ENCODE measurements at places on chromosomes 2 and 18.

GRCh38 chr2:79831961-79832360, 319.1 kb downstream of the CTNNA2 start:
- no peak for DNase-seq

GRCh38 chr2:241157841-241158545, 7.7 kb downstream of the PPP1R7 start:
- peak; percentile 90 for DNase-seq

GRCh38 chr18:60020107-60020925, 120.5 kb downstream of the PMAIP1 start:
- peak; percentile 16 for DNase-seq

DNA sequence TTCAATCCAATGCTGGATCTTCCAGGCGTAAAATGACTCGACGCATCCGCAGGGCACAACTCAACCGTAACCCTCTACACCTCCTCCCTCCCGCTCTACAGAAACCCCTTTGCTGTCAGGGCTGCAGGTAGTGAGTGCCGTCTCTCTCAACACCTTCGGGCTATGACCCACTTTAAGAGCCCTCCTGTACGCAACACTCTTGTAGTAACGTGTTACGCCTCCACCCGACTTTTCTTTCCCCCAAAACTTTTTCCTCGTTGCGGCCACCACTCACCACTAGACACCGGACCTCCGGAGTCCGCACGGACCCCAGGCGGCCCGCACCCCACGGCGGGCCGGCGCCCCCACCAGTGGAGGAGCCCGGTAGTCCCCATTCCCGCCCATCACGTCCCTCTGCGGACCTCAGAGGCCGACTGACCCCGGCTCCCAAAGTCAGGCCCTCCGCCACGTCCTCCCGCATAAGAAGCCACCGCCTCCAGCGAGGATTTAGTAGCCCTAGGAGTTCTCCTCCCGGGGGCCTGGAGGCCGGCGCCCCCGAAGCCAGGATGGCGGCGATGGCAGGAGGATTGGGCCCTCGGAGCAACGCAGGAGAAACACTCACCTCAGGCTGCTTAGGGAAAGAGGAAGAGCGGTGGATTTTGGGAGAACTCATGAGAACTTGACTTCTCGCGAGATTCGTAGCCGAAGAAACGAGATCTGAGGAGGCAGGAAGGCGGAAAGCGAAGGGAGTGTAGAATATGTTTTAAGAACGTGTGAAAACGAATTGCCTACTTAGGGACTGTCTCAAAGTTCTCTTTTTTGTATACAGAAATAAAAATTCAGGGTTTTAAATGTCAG, 5.0 kb upstream of the C18orf32 start:
- peak; percentile 100 for DNase-seq

GRCh38 chr2:96770442-96771202, 9.9 kb downstream of the CNNM4 start:
- no peak for DNase-seq

- no peak for DNase-seq
These were observed 170.7 kb downstream of the CYRIA start for GRCh38 chr2:16494836-16495508.

GRCh38 chr2:71796174-71796593, 342.8 kb downstream of the DYSF start:
- DNase-seq: no peak

DNA sequence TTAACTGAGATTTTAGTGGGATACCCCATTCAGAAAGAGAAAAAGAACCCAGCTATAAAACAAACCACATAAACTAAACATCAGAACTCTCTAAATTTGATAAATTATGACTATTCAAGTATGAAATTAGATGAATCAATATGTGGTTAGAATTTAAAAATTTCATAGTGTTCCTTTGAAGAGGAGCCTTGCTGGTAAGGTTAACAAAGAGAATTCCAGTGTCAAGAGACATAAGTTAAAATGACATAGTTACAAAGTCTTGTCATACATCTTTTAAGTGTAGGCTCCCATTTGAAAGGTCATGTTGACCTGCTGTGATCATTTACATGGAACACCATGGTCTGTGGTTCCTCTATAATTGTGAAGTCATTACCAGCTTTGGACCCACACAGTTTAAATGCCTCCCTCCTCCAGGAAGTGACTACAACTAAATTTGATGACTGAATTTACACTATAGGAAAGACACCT, 231.6 kb upstream of the ETAA1 start:
- DNase-seq: no peak

- peak; percentile 80 for DNase-seq
These were observed at the start of gene POLE4 for GRCh38 chr2:74958274-74959105. Gene POLE4, plus strand, starts transcription at chr2:74958643. Its CDS starts 37 bp downstream, at chr2:74958680.

DNA sequence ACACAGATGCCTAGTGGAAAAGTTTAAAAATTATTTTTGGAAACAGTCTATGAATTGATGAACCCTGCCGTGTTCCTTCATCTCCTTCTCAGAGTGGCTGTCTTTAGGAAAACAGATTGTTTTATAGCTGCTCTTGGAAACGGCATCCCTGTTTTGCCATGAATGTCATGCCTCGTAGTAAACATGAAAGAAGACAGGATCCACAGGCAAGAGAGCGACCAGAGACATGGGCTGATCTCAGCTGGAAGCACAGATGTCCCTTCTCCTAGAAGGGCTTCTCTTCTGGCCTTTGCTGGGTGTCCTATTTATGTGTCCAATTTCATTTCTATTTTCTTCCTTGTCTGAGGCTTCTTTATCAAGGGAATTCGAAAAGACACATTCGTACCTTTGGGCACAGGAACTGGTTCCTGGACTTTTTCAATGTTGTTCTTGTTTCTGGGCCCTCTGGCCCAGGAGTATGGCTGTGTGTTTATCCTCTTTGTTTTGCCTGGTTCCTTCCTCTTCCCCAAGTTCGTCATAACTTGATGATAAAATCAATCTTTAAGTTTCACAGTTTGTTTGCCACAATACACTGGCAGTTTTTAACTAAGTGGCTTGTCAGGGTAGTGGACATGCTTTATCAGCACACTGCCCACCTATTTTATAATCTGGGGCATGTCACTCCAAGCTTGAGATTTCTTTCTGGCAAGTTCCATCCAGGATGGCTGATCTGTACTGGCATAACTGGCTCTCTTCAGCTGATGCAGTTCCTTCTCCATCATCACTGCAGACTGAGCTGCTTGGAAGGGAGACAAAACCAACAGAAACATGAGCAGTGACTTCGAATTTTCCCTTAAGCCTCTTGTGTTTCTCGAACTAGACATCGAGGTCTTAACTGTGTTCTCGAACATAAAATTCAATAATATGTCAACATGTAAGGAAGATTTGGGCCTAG, 63.2 kb upstream of the MGAT4A start:
- DNase-seq: no peak

DNA sequence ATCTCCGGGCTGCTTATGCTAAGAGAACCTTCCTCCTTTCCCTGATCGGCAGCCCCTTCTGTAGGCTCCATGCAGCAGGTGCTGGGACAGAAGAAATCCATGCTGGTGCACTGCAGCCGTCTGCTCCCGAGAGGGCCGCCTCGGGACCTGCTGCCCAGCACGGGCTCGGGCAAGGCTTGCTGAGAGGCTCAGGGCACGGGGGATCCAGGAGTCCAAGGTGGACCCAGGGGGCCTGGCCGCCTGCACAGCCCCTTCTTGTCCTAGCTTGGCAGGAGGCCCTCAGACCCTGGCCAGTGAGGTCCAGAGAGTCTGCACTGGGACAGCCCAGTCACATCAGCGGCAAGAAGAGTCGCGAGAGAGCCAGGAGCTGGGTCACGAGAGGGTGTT, 13.3 kb upstream of the DUSP2 start:
- no peak for DNase-seq

DNA sequence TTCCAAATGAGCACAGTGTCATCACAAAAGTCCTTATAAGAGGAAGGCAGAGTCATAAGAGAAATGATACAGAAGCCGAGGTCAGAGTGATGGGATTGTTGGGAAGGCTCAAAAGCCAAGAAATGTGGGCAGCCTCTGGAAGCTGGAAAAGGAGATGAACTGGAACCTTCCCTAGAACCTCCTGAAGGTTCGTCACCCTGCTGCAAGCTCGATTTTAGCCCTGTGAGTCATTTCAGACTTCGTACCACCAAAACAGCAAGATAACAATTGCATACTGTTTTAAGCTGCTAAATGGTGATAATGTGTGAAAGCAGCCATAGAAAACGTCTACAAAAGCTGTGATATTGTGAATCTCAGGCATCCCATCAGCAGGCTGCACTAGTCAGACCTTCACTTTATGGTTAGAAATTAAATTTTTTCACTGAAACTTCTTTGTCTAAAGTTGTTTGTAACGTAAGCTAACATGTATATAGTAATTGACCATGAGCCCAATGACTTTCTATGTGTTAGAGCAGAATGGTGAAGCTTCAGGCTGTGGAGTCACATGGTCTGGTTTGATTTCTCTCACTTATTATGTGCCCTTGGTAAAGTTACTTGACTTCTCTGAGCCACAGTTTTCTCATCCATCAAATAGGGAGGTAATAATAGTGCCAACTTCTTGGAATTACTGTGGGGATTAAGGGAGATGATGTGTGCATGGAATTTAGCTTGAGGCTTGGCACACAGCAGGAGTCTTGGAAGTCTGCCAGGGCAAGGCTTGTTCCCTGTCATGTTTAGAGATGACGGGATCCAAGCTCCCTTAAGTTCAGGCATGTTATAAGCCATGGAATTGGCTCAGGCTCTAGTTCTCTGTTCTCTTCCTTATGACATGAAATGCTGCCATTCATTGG, 132.0 kb upstream of the CCDC195 start:
- DNase-seq: peak; percentile 92

GRCh38 chr2:196990788-196991461, 64.4 kb upstream of the PGAP1 start:
- no peak for DNase-seq

- DNase-seq: no peak
These were observed 1093.9 kb downstream of the CBLN2 start for GRCh38 chr18:71450257-71450656.

GRCh38 chr18:78459668-78460067, 520.0 kb upstream of the SALL3 start:
- no peak for DNase-seq

DNA sequence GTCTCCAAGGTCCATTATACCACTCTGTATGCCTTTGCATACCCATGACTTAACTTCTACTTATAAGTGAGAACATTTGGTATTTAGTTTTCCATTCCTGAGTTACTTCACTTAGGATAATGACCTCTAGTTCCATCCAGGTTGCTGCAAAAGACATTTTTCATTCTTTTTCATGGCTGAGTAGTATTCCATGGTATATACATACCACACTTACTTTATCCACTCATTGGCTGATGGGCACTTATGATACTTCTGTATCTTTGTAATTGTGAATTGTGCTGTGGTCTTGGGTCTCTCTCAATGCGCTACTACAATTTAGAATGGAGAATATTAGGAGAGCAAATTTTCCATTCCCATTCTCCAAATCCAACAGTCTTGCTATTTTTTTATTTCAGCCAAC, 76.4 kb downstream of the ZRANB3 start:
- DNase-seq: no peak

DNA sequence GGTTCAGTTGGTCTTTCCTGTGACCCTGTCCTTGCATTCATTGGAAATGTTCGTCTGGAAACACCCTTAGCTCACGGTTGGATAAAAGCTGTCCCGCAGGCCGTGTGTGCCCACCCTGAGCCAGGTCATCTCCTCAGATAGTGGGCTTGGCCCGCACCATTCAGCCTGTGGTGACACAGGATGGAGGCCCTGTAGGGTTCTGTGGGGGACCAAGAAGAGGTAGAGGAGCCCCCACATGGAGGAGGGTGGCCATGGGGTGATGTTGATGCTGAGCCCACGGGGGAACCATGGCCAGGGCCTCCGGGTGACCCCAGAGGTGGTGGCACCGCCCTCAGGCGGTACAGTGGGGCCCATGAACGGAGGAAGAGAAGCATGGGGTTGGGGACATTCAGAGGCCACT, 62.7 kb downstream of the ASAP2 start:
- no peak for DNase-seq

DNA sequence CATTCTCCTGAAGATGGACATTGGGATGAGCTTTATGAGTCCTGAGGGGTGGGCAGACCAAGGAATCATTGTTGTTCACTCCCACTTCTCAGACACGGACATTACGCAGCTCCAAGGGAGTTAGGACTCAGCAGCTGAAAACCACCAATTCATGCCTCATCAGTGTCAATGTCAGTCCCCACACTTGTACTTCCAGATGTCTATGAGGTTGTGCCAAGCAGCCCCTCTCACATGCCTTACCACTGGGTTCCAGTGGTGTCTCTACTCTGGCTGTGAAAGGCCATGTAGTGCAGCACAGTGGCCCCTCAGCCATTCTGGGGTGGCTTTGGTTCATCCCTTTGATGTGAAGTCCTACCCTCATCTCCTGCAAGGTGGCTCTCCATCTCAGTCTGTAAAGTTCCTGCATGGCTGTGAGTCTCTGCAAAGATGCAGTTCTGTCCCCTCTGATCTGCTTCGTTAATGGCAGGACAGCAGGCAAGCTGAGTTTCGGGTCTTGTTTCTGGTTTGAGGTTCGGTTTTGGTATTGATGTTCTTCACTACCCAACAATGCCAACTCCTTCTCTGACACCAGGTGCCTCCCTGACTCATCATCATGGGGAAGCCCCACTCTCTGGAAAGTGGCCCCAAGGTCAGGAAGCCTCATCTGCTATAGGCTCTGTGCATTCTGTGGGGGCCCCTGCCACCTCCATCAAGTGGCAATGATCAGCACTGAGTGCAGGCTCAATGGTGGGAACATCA, 14.0 kb upstream of the COL6A3 start:
- DNase-seq: no peak

GRCh38 chr2:42169874-42170521, 845 bp downstream of the EML4 start:
- no peak for DNase-seq

DNA sequence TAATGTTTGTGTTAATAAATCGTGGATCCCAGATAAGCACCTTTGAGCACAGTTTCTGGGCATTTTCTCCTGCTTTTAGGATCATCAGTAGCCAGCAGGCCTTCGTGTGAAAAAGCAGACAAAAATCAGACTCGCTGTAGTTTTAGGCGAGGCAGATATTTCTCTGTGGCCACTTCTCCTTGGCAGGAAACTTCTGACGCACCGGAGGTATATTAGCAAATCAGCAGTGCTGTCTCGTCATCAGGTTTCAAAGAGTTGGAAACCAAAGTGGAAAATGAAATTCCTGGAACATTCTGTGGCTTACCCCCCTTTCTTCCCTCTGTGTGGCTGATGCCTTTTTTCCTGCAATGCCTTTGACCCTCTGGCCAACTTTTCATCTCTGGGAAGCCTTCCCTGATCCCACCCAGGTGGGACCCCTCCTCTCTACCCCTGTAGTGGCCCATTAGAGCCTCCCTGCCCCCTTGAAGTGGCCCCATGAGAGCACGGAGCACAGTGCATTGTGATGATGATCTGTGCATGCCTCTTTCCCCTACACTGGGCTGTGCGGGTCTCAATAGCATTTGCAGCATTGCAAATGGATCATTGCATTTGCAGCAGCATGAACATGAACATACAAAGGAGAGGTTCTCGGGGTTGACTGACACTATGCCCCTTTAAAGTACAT, 93.3 kb downstream of the RNF144A start:
- DNase-seq: peak; percentile 98

Measured in fibroblast of mammary gland (primary cell).